Peyer's patch (tissue), 4 donors: ENCODE measurements at places on chromosomes 3 and 15. TPM values are rescaled to one million over a fixed set of nuclear protein-coding genes. Genes with fewer than 3 reads are reported as not detected.

GASK1A gene
- 1.8 TPM for total RNA-seq

CCDC33 gene
- total RNA-seq, result 0.40 TPM

TF gene
- 2.4 TPM for total RNA-seq

FGD5 gene
- total RNA-seq, result 23.9 TPM

MKRN2OS gene
- total RNA-seq, result 7.6 TPM

RPSA gene
- 298 TPM for total RNA-seq

SOX14 gene
- total RNA-seq, result not detected

EPB42 gene
- not detected for total RNA-seq

GRK7 gene
- not detected for total RNA-seq

TRH gene
- total RNA-seq, result not detected

CLDN18 gene
- not detected for total RNA-seq

ACTRT3 gene
- total RNA-seq, result 1.7 TPM

PRKAR2A gene
- 21.0 TPM for total RNA-seq

ALDH1L1 gene
- 5.1 TPM for total RNA-seq

IQCH gene
- 1.2 TPM for total RNA-seq

SLC27A2 gene
- 8.3 TPM for total RNA-seq

SLC12A1 gene
- total RNA-seq, result not detected

TMCO5A gene
- total RNA-seq, result not detected

TMEM158 gene
- 0.40 TPM for total RNA-seq

COL8A1 gene
- 2.3 TPM for total RNA-seq

AADACL2 gene
- total RNA-seq, result 1.3 TPM

TIMP4 gene
- 5.1 TPM for total RNA-seq

HTR3E gene
- not detected for total RNA-seq

JAGN1 gene
- total RNA-seq, result 23.9 TPM

SIDT1 gene
- total RNA-seq, result 105 TPM

TERB2 gene
- not detected for total RNA-seq

TRIM42 gene
- total RNA-seq, result not detected

FBLN2 gene
- 31.4 TPM for total RNA-seq
